Stimulated activated CD4-positive, alpha-beta T cell treated with anti-CD3 and anti-CD28 coated beads, Interleukin-12 subunit alpha, Interleukin-12 subunit beta, amount 100 ng/mL, for 24 hours (primary cell): ENCODE measurements at places on chromosomes 5 and 9.

- DNase-seq, result no peak
Observed at GRCh38 chr5:167725741-167726140, 565.7 kb upstream of the WWC1 start.

GRCh38 chr5:34531751-34532360 lies 124.3 kb upstream of the RAI14 start:
- DNase-seq, result no peak

DNA sequence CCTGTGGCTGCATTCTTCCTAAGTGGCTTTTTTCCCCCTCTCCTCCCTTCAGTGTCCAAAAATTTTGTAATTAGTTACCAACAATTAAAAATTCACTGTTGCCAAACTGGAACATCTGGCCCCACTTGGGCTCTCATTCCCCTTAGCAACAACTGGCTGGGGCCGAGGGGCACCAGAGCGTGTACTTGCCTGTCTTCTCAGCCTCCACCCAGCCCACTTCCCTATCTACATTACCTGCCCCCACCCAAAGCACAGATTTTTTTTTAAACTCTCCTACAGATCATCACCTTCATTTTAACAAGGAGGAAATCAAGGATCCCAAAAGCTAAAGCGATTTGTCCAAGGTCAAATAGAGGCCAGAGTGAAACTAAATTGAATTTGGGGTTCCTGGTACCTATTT lies 278.8 kb downstream of the EBF1 start:
- no peak for DNase-seq

DNA sequence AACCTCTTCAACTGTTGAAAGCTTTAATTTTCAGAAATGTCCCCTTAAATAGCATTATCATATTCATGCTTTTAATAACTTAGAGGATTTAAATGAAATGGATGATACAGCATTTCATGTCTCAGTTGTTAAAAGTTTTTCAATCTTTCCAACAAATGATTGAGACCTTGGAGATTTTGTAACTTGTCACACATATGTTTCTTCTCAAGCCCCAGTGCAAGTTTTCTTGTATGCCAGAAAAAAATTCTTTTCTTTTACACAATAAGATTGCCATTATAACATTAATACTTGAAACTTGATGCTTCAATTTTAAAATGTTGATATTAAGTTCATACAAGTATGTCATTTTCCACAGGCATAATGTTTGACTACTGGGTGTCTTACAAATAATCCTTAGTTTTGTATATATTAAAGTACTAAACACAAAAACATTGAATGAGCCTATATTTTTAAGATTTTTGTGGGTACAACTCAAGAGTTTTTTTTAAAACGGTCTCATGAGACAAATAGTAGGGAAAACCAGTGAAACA lies 124.5 kb downstream of the AGTPBP1 start:
- no peak for DNase-seq

DNA sequence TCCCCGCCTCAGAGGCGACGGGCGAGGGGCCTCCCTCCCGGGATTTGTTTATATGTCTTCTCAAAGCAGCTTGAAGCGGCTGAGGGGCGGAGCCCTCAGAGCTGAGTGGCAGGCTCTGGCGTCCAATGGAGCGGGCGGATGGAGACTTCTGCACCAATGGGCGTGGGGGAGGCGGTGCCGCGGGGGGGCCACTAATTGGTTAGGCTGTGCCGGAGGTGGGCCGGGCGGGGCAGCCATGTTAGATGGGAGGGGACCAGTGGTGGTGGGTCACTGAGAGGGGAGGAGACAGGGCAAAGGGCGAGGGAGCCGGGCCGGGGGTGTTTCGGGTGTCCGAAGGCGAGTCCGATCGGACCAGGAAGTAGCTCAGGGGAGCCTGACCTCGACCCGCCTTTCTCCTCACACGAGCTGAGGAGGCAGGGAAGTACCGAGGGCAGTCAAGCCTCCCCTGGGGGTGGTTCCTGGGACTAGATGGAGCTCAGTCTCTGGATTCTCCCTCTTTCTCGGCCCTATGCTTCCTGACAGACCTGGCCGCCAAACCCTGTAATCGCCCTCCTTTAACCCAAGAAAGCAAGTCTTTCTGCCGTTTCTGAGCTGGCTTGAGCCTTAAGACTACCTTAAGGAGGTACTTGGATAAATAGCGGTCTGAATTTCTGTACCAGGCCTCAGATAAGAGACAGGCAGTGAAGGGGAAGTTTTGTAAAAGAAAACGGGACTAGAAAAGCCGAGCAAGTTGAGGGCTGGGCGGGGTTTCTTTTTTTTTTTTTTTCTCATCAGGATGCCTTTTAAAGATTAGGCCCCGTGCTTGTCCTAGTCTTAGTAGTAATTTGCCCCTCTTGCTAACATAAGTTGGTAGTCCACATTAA lies 1.1 kb downstream of the CREBRF start:
- peak; percentile 97 for DNase-seq

GRCh38 chr9:81772144-81772543 lies 82.8 kb upstream of the TLE1 start:
- DNase-seq, result no peak

GRCh38 chr5:178392931-178393394 lies 160.4 kb upstream of the PHYKPL start:
- DNase-seq, result no peak

GRCh38 chr5:123208668-123209501 lies 119.8 kb downstream of the PRDM6 start:
- no peak for DNase-seq
